ENCODE measurements at places on chromosomes 3 and 15.

GRCh38 chr15:67537771-67538170 lies 4.7 kb upstream of the MAP2K5 start:
- no peak for DNase-seq

GRCh38 chr3:7588236-7588635 lies 727.3 kb downstream of the GRM7 start:
- no peak for DNase-seq

- no peak for DNase-seq
Observed at GRCh38 chr15:57578288-57578900, 13.3 kb upstream of the MYZAP start.

GRCh38 chr15:62649793-62650420 lies 392.6 kb upstream of the TPM1 start:
- no peak for DNase-seq

- no peak for DNase-seq
Observed at GRCh38 chr3:169173636-169174035, 489.9 kb downstream of the MECOM start.

- DNase-seq: no peak
Observed at GRCh38 chr3:179743913-179744312, 91.1 kb downstream of the USP13 start.

DNA sequence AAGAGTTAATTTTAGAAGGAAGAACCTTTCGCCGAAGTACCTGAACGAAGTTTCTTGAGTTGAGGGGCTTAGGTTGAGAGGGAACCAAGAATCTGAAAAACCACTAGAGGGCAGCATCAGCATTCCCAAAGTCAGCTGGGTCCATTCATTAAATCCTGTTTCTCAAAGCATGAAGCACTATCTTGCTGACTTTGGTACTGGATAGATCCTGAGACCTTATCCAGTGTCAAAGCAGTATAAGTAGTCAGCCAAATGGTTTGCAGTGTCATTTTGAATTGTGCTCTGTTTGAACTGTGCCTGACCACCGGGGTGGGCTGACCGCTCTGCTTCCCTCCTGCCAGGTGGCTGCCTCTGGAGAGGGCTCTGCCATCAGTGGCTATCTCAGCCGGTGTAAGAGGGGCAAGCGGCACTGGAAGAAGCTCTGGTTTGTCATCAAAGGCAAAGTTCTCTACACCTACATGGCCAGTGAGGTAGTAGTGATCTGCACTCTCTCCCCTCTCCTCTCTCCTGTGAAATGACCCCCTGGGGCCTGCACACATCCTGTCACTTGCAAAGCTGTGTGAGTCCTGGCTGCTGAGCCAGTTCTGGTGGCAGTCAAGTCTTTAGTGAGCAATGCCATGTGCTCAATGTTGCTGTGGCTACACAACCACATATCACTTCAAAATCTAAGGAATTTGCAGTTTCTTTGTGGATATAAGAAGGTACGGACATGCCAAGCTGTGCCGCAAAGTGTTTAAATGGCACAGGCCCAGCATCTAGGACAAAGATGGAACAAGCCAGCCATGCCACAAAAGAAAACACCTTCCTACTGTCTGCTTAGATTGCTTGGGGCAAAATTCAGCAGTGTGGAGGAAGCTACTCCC lies 21.4 kb upstream of the NR2C2 start:
- peak; percentile 57 for DNase-seq

- no peak for DNase-seq
Observed at GRCh38 chr3:134898181-134898754, 103.2 kb downstream of the EPHB1 start.

- no peak for DNase-seq
Observed at GRCh38 chr3:52286777-52287110, 884 bp upstream of the GLYCTK start.

DNA sequence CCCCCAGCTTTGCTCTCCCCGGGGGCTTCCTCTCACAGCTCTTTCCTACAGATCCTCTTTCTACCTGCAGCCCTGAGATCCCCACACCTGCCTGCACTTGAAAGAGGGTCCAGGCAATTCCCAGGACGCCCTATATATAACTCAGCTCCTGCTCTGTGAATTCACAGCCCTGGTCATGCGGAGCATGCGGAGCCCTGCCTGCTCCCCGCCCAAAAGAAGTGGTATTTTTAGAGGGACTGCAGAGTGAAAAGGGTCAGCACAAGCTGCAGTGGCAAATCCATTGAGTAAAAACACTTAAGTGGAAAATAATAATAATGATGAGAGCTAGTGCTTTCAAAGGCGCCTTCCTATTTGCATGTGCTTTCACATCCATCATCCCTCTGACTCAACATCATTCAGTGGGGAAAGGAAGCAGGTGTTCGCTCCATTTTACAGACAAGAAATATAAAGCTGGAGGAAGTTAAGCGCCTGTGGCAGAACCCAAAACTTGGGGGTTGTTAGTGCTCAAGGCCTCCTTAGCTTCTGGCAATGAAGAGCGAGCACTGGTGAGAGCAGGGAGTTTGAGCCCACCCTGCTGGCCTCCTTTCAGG lies 76.3 kb upstream of the LIPC start:
- no peak for DNase-seq

DNA sequence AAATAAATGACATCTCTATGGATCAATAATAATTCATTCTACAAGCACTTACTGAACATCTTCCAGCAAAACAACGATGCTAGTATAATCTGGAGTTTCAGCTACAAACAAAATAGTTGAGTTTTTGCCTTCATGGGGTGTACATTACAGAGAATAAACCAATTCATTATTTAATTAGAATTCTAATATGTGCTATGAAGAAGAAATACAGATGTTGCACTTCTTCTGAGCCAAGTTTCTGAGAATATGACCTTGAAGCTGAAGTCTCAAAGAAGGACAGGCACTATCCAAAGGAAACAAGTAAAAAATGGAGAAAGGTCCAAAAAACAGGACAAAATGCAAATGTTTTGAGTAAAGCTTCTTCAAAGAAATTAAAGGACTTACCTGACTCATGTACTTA lies 94.2 kb downstream of the SENP7 start:
- no peak for DNase-seq

DNA sequence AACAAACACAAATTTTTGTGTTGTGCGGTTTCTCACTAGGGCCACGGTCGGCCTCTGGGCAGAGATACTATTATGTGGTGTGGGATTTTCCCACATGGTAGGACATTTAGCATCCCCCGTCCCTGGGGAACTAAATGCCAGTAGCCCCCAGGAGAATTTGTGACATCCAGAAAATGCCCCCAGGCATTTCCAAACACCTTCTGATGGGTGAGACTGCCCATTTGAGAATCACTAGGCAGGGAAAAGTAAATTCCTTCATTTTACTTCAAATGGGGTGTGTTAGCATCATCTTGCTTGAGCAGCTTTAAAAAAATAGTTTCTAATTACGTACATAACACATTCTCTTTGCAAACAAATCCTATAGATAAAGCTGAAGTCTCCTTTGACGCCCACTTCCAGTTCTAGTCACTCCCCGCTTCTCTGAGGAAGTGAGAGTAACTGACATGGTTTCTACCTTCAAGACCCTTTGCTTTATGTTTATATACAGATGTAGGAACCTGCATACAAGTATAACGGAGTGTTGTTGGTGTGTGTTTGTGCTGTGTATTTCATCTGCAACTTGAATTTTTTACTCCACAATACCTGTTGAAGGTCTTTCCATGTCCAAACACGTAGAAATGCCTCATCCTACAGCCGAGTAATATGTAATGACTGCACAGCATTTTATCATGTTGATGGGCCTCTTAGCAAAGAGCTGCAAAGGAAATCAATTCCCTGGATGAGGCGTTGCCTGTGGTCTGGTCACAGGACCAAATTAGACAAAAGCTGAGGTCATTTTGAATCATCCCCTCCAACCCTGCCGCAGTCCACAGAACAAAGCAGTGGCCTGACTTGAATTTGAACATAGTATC lies 31.4 kb upstream of the ZBTB38 start:
- DNase-seq: no peak

DNA sequence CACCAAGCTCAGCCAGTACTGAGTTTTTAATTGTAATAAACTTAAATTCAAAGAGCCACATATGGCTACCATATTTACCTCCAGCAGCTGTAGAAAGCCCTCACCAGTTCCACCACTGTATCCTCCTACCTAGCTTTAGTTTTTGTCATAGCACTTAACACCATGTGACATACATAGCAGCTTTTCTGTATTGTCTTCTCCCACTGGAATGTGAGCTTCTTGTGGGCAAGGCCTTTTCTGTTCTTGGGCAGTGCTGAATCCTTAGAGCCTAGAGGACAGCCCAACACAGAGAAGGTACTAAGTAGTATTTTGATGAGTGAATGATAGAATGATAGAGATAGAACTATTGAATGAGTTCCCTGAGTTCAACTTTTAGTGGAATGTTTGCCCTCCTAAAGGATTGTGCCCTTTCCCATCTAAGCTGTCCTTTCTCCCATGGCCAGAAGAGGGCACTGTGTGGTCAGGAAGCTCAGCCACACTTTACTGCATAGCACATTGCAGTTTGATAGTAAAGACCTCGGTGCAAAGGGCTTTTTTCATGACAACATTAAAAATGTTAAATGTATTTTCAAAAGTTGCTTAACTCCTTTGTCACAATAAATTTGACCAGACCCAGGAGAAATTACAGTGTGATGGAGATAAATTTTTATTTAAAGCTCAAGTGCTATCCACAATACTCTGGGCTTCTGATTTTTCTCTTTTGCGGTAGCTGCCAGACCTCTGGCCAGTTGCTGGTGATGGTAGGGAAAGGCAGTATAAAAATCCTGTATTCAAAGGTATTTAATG lies 115.8 kb downstream of the GHSR start:
- DNase-seq: no peak

DNA sequence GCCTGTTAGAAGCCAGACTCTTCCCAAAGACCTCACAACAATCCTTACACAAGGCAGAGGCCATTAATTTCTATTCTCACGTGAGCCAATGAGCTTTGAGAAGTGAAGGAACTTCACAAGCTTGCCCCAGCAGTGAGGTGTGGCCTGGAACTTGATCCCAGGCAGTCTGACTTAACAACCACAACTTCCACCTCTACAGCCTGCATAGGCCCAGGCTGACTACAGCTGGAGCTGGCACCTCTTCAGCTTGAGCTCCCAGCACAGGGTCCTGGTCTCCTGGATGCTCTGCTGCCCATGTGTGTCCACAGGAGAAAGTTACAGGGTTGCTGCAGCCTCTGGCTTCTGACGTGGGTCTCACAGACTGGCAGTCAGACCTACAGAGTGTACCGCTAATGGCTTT lies 111.0 kb downstream of the ERC2 start:
- DNase-seq: no peak

- DNase-seq: no peak
Observed at GRCh38 chr15:25378501-25378901, 60.3 kb downstream of the UBE3A start.

- no peak for DNase-seq
Observed at GRCh38 chr3:94115482-94115881, 52.6 kb downstream of the NSUN3 start.

DNA sequence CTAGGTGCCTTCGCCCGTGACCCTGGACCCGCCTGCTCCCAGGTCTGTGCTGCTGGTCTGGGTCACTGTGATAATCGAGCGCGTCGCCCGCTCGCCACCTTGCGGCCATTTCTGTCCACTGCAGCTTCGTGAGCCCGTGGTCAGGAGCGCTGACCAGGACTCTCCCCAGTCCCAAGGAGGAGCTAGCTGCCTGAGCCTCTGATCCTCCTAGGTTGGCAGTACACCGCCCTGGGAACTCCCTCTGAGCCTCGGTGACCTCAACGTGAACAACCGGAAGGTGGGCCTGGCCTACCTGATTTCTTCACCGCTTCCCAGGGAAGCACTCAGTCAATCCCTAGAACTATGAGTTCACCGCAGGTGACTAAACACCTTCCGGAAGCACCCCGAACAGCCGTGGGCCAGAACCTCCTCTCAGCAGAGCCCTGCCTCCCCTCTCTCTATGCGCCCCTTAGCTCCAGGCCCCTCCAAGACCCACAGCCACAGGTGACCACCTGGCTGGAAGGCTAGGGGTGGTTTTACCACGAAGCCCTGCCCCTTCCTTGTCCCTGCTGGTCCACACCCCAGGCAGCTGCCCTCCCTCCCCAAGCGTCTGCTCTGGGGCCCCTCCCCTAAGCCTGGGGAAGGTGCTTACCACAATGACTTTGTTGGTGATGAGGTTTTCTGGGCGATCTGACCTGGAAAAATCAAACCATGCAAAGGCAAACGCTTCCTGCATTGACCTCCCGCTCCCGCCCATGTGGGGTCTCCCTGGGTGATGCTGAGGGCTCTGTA lies 9.7 kb downstream of the PLA2G4D start:
- DNase-seq: peak; percentile 72

GRCh38 chr15:99454941-99455788 lies 110.6 kb upstream of the MEF2A start:
- peak; percentile 70 for DNase-seq

GRCh38 chr15:52113708-52114107 lies 1.1 kb upstream of the BCL2L10 start:
- no peak for DNase-seq

- no peak for DNase-seq
Observed at GRCh38 chr15:88089024-88089620, 167.4 kb downstream of the NTRK3 start.

- no peak for DNase-seq
Observed at GRCh38 chr3:188542196-188542595, 388.2 kb downstream of the LPP start.

GRCh38 chr3:165111401-165111800 lies 33.1 kb upstream of the SI start:
- DNase-seq: no peak

DNA sequence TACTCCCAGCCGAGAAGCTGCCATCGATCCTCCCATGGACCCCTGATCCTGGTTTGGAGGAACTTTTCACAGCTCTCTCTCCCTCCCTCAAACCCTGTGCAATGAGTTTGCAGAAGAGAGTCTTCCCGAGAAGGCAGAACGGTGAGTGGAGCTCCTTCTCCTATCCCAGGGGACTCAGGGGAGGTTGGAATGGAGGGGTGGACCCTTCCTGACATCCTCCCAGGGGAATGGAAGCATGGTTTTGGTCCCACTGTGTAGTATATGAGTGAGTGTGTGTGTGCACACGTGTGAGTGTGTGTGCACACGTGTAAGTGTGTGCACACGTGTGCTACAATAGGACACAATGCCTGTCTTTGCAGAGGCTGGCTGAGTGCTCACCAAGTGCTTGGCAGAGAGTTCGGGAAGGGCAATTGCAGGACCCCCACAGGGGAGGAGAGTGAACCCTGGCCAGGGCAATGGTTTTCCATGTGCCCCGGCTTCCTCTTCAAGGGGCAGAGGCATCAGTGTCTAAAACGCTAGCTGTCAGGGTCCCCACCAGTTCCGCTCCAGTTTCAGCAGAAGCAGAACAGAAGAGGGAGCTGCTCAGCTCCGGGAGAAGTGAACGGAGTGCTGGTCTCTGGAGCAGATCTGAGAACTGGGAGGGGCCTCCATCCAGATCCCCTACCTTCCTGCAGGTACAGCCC lies 13.8 kb upstream of the IL16 start:
- no peak for DNase-seq

GRCh38 chr3:157100608-157101396 lies 59.1 kb downstream of the CCNL1 start:
- no peak for DNase-seq

DNA sequence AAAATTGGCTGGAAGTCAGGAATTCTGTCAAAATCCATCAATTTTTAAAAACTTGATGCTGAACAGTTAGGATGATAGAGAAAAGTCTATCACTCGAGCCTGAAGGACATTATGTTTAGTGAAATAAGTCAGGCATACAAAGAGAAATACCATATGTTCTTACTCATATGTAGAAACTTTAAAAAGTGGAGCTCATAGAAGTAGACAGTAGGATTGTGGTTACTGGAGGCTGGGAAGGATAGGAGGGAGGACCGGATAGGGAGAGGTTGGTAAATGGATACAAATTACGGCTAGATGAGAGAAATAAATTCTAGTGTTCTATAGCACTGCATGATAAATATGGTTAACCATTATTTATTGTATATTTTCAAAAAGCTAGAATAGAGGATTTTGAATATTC lies 389.5 kb upstream of the RASGRP1 start:
- no peak for DNase-seq

Measured in 8988T (cell line).